ENCODE measurements at places on chromosomes 13 and 19. TPM values are rescaled to one million over a fixed set of nuclear protein-coding genes. Genes with fewer than 3 reads are reported as not detected.

Gene KCNK6
- total RNA-seq: 6.7 TPM

- no peak for DNase-seq
Observed at GRCh38 chr13:113545455-113545930, 39.1 kb upstream of the TFDP1 start.

- DNase-seq: peak; percentile 3
Observed at GRCh38 chr19:36331353-36332228, 47.4 kb downstream of the ZFP14 start.

DNA sequence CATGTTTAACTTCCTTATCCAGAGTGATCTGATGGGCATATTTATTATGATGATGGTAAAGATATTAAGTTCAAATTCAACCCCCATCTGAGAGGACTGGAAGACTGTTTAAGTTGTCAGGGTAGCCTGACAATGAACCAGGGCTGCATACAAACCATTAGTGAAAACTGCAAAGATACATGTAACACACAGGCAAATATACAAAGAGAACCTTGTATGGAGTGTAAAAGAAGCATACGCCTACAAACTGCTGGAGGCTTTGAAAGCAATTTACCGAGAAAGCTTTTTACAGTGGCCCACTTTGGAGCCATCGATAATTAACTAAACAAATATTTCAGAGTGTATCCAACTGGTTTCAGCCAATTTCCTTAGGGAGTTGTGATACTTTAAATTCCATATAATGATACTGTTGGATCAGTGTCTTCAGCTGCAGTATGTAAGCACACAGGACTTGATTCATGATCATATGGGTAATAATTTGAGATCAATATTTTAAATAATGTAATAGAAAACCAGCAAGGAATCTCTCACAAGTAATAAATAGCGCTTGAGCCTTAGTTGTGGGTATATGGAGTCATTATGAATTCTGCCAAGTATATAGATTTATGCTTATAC is 231.5 kb upstream of the SPRY2 start:
- DNase-seq: no peak

Gene LILRB5
- total RNA-seq: not detected

Gene NLRP5
- not detected for total RNA-seq

Gene NDUFA13
- 380 TPM for total RNA-seq

- DNase-seq: no peak
Observed at GRCh38 chr13:52036037-52036436, 11.5 kb downstream of the UTP14C start.

Gene TMEM147
- 206 TPM for total RNA-seq

Gene ZNF844
- 4.0 TPM for total RNA-seq

DNA sequence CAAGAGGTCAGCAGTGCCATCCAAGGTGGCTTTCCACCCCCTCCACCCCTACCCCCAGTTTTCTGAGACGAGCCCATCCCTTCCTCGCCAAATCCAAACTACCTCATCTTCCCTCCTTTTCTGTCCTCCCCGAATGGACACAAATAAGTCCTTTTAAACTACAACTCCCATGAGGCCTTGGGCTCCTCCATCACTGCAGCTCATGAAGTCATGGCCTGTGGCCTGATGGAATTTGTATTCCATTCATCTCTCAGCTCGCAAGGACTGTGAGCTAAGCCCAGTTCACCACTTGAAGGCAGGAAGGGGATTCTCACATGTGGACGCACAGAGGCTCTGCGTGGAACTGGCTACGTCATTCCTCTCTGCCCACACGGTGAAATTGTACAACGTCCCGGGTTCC is 12.5 kb downstream of the PTPRH start:
- no peak for DNase-seq

- DNase-seq: no peak
Observed at GRCh38 chr19:58498316-58499020, 13.3 kb downstream of the SLC27A5 start.

Gene CFAP97D2
- not detected for total RNA-seq

GRCh38 chr19:7795555-7796161 is 32.6 kb downstream of the CLEC4M start:
- DNase-seq: peak; percentile 85

Gene CEACAM5
- total RNA-seq: 2.8 TPM

GRCh38 chr19:9308091-9308770 is 1.4 kb downstream of the ZNF699 start:
- DNase-seq: peak; percentile 26

- no peak for DNase-seq
Observed at GRCh38 chr19:27751044-27751391, 1461.9 kb downstream of the UQCRFS1 start.

- peak; percentile 64 for DNase-seq
Observed at GRCh38 chr13:48006396-48006795, 5.3 kb upstream of the SUCLA2 start.

- DNase-seq: peak; percentile 75
Observed at GRCh38 chr13:93226623-93227279, at the start of gene GPC6. Gene GPC6, plus strand, starts transcription at chr13:93226807.

GRCh38 chr13:79678100-79678499 is 197.1 kb downstream of the NDFIP2 start:
- peak; percentile 38 for DNase-seq

DNA sequence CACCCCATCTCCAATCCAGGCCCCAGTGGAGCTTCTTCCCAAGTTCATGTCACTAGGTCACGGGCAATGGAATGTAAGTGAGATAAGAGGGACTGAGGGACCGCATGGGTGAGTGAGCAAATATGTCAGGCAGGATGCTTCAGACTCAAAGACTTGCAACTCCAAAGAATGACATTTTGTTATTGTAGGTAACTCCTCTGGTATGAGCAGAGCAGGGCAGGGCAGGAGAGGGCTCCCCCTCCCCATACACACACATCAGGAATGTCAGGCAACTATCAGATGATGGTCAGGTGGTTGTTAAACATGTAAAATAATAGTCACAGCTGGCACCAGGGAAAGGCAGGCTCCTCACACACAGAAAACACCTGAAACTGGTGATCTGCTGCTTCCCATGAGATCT is 10.6 kb downstream of the ERVV-2 start:
- peak; percentile 13 for DNase-seq

- no peak for DNase-seq
Observed at GRCh38 chr19:28960586-28960985, 252.4 kb downstream of the UQCRFS1 start.

DNA sequence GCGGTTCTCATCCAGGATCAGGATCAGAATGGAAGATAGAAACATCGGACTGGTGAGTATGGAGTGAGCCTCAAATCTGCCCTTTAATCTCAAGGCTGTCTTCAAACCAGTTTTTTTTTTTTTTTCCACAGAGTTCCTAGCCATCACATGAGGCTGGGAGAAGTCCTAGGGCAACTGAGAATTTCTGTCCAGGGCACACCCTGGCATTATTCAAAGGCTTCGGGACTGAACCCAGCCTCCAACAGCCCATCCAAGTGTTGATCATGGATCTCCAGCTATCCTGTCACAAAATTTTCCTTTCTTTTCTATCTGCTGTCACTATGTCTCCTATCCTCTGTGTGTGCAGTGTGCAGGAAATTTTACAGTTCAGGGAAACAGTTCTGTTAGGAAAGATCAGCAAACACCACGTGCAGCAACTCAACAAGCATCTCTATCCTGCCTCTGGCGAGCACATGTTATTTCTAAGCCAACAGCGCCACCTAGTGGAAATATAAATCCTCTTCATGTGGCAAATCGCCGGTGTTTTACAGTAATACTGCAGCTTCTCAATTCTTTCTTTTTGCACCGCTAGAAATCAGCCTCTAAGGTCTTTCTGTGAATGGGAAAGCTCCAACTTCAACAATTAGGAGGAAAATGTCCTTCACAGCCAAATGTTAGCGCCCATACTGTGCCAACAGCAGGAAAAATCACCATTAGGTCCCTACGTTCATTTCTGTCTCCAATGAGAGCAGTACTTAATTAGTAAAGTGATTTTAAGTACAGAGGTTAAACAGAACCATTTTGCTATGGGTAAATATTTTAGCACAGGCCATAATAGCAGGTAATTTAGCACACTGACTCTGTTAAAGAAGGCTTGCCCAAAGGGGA is 21.4 kb upstream of the ZNF181 start:
- peak; percentile 77 for DNase-seq

GRCh38 chr13:54029720-54030119 is 1001.1 kb downstream of the OLFM4 start:
- DNase-seq: no peak

Gene ADGRE3
- total RNA-seq: not detected

DNA sequence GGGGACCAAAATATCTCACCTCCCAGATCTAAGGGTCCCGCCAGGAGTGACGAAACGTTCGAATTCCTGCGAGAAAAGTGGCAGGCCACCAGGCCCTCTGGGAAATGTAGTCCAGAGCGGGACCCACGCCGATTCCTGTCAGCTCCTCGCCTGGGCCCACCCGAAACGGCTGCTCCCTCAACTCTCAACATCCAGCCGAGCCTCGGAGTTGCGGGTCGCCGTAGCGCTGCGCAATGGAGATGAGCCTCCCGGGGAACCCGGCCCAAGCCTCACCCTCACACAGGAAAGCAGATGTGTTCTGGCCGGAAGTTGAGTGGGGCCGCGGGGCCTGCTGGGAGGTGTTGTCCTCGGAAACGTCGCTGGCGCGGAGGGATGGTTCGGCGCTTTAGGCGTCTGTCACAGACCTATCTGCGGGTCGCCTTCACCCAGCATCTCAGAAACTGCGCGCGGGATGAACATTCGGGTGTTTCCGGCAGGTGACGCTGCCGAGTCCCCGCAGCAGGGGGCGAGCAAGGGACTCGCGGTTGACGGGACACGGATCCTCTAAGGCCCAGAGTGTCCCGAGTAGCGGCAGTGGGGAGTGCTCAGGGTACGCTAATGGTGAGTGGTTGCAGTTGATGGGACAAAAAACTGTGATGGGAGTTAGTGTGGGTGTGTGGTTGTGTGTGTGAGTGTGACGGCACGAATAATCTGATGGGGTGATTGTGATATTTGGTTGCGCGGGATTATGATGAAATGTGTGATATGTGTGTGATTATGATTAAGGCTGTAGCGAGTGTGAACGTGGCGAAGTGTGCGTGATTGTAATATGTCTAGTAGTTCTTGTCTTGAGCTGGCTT is at the start of the genes ZNF568 and ZNF829:
Gene ZNF568 (plus strand): TSS at position 341 of the 839 bp plus-strand sequence. CDS start 6,439 bp downstream, outside the sequence.
Gene ZNF829 (minus strand): TSS at position 300 of the 839 bp plus-strand sequence. CDS start 1,124 bp downstream, outside the sequence.
- no peak for DNase-seq

DNA sequence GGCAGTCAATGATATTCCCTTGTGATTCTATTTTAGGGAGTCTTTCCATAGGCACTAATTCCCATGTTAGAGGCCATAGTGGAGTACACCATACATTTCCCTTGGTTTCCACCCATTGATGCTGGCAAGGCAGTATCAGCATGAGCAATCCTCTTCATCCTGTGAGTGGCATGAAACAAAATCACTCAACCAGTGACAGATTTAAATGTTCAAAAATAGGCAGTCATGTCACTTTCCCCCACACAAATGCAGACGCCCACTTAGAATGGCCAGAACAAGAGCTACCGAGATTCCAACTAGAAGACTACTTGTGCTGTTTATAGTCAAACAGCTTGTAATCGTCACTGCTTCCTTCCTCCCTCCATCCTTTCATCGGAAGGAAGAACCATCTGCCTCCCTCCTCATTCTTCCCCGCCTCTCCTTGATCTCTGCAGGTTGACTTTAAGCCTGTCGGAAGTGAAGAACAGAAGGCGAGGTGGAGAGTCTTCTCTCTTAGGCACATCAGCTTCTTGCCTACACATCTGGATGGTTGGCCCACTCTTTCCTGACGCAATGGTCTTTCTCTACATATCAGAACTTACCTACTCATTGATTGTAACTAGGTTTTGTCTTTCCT is 22.6 kb downstream of the RASL11A start:
- DNase-seq: no peak
